ENCODE measurements at places on chromosomes 7 and 10. TPM values are rescaled to one million over a fixed set of nuclear protein-coding genes. Genes with fewer than 3 reads are reported as not detected.

DNA sequence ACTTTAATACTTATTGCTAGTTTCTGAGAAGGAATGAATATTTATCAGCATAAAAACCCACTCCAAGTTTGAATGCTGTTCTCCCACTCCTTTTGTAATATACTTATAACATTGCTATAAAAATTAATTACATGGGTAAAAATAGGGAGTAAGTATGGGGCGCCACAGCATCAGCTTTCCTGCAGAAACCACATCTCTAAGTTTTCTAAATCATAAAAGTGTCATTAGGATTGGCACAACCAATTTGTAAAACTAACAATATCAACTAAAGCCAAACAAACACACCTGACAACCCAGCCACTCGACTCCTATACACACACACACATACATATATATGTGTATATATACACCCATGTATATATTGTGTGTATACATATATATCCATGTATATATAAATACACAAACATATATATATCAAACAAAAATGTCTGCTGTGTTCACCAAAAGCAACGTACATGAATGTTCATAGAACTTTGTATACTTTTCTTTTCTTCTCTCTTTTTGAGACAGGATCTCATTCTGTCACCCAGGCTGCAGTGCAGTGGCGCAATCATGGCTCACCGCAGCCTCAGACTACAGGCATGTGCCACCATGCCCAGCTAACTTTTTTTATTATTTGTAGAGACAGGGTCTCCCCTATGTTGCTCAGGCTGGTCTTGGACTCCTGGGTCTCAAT lies 14.8 kb upstream of the LRRC17 start:
- H3K27me3 ChIP-seq, result no peaks in the 10 kb centered on the region
- peaks cover 17% of the 10 kb centered on the region for H3K4me1 ChIP-seq
- no peak for DNase-seq

GRCh38 chr10:124864421-124865193 lies 63.0 kb downstream of the ABRAXAS2 start:
- H3K4me3 ChIP-seq, result no peak overlapping the region
- DNase-seq, result no peak
- no peaks in the 10 kb centered on the region for H3K36me3 ChIP-seq
- no peak overlapping the region for H3K27ac ChIP-seq
- no peaks in the 10 kb centered on the region for H3K4me1 ChIP-seq
- H3K27me3 ChIP-seq, result no peaks in the 10 kb centered on the region

DNA sequence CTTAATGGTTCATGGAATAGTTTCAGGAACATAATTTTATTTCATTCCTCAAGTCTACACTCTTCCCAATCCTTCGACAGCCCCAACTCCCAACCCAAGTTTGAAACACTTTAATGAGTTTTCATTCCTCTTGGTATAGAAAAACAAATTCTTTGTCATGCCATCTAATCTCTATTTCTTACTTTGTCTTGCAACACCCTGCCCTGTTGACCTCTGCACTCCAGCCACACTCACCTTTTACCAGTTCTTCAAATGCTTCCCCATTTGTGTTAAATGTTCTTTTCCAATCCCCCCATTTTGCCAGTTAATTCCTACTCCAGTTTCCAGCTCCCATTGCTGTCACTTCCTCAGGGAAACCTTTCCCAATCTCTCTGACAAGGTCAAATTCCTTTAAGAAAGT lies 21.9 kb downstream of the ASAH2 start:
- H3K27ac ChIP-seq, result no peak overlapping the region
- H3K27me3 ChIP-seq, result no peaks in the 10 kb centered on the region
- H3K4me3 ChIP-seq, result no peak overlapping the region
- no peaks in the 10 kb centered on the region for H3K4me1 ChIP-seq
- H3K36me3 ChIP-seq, result no peaks in the 10 kb centered on the region

Gene TSPAN12
- total RNA-seq, result 1.8 TPM

Gene ANKRD2
- 2.5 TPM for total RNA-seq

All from suprapubic skin (tissue), 4 donors.